Urothelium cell line (cell line): ENCODE measurements at places on chromosomes 16 and 17.

DNA sequence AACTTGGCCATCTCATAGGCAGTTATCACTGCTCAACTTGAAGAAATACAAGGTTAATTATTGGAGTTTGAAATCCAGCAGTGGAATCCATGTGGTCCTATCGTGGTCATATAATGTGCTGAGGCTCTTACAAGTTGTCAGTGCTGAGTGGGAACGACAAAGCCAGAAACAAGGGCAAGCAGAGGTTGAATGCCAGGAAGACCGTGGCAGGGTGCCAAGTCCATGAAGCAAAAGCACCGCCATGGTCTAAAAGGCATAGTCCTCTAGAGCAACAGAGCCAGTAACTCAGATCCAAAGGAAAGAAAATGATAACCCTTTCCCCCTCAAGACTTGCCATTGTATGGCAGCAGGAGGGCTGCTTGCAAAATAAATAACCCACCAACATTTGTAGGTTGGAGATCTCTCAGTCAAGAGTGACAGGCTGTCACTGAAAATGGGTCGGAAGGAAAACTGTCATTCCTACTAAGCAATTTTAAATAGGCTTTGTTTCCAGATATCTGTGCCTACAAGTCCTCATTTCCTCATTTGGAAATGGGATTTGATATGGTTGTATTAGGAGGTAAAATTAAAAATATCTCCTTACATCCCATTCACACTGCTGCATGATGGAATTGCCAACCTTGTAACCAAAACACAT, 36.4 kb upstream of the HSBP1 start:
- no peak for DNase-seq

DNA sequence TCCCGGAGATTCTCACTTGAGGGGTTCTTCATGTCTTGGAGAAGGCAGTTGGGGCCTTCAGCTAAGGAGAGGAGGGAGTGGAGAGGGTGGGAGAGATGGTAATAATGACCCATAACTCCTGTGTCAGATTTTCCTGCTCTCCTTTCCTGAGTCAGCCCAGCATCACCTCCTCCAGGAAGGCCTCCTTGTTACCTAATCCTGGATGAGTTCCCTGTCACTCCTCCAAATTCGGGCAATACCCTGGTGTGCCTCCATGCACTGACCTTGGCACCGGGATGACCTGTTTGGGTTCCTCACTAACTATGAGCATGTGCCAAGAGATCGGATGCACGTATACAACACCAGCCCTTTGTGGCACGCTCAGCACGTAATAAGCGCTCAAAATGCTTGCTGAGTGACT, 38.8 kb downstream of the SDK2 start:
- DNase-seq = no peak

DNA sequence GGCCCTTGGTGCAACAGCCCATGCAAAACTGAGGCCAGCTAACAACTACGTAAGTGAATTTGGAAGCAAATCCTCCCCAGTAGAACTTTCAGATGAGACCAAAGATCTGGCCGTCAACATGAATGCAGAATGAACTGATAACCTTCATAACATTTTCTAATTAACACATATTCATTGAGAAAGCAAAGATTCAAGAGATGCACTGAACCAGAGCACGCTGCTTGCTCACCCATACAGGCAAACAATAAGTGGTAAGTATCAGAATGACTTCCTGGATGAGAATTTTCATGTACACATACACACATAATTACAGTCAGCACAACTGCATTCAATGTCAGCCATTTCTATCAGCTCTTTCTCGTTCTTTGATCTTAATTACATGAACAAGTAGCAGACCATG, 30.6 kb downstream of the XYLT1 start:
- no peak for DNase-seq

DNA sequence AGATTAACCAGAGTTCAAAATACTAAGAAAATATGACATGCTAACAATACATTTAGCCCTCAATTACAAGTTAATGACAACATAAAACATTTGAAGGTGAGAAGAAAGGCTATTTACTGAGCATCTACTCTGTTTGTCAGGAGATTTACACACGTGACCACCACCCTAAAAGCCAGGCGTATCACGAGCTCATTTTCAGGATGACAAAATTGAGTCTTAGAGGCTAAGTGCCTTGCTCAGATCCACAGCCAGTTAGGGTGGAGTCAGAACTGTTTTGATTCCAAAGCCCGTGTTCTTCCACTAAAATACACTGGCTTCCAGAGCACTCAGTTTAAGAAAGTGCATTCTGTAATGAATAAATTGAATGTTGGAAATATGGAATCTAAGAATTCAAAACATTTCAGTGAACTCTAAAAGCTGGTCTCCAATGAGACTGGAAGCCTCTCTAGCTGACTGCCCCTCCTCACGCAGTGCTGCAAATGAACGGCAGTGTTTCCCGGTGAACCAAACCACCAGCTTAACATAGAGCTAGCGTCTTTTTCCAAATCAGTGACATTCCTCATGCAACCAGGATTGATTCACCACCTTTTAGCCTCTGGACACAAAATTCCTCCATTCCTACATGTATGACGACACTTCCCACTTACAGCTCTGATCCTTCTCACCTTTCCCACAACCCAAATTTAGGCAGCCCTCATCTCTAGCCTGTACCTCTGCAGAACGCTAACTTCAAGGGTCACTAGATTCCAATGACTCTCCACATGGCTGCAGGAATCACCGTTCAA, 5.9 kb downstream of the ZDHHC7 start:
- no peak for DNase-seq

DNA sequence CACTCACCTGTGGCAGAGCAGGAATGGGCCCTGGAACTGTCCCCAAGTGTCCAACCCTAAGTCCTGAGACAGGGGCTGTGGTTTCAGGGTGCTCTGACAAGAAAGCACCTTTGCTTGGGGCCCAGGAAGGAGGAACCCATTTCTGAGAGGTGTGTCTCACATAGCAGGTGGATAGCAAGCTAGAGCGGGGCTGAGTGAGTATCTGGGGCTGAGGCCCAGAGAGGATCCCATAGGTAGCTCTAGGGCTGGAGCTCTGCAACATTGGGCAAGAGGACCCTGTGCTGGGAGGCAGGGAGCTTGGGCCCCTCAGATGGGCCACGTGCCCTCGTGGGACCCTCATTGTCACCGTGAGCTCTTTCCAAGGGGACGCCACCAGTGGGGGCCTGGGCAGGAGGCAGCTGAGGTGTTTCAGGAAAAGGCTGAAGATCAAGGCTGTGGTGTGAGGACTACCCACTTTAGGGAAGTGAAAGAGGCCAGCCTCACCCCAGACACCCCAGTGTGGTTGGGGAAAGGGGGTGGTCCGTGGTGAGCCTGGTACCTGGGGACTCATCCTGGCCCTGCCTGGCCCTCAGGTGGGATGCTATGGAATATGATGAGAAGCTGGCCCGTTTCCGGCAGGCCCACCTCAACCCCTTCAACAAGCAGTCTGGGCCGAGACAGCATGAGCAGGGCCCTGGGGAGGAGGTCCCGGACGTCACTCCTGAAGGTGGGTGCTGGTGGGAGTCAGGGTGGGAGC, 5.3 kb downstream of the DEF8 start:
- DNase-seq = no peak

DNA sequence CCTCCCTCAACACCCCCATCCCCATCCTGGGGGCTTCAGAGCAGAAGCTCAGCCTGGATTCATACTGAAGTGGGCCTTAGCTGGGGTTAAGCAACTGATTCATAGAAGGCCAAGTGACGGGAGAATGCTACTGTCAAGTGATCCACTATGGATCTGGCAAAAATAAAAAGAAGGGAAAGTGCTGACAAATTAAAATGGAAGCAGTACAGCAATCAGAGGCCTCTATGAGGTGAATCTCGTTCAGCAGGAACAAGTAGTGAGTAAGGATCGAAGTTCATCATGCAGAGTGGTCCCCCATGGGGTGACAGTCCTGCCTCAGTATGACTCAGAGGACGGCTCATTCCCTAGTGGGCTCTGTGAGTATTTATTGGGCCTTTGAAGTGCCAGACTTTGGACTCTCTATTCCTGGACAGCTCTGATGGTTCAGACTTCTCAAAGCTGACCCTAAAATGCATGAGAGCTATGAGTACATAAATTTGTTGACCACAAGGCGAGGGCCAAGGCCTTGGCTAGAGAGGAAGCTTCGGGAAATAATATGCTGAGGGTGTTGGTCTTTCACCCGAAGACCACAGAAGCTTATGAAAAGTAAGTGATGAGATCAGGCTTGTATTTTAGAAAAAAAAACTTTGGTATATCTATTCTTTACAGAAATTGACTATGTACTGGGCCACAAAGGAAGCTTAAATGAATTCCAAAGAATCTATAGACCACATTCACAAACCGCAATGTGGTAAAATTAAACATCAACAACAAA, 5.3 kb upstream of the NSMCE1 start:
- no peak for DNase-seq

DNA sequence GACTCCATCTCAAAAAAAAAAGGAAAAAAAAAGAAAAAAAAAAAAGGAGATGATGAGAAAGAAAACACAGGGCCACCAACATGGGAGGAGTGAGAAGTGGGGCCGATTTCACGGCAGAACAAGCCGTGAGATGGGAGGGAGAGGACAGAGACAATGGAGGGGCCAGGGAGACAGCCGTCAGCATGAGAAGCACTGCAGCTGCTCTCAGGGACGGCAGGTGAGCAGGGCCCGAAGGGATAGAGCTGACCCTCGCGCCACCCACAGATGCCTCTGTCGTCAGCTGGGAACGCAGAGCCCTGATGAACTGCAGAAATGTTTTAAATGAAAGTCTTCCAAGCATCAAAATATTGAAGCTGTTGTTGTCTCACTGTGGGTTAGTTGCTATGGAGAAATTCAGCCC, 20.3 kb downstream of the PITPNM3 start:
- DNase-seq = no peak

DNA sequence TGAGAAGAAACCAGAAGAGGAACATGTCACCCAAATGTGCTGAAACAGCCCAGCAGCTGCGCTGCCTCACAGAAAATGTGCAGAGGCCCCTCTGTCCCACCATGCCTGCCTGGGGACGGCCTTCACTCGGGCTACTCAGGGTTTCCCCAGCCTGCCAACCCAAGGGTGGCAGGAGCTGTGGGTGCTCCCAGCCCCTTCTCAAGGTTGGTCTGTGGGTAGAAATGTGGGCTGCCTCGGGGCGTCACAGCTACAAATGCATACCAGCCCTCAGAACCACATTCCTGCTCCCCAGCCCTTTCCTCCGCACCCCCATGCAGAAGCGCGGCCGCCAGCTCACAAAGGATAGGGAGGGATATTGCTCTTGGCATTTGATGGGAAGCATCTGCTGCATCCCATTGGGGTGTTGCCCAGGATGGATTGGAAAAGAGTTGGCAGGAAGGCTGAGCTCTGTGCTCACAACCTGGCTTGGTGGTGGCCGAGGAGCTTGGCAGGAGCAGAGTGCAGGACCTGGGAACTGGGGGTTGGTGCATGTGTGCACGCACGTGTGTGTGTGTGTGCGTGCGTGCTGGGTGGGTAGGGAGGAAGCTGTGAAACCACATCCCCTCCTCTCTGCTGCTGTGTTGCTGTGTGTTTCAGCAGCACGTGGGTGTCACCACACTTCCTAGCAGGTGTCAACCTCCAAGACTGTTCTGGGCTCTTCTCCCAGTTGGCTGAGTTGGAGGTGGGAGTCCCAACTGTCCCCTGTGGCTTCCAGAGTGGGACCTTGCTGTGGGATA, 304.4 kb downstream of the SEC14L1 start:
- DNase-seq = no peak

- DNase-seq = no peak
These were observed 6.6 kb upstream of the CBX8 start for GRCh38 chr17:79803421-79803996.

- peak; percentile 13 for DNase-seq
These were observed 214.3 kb upstream of the CDH11 start for GRCh38 chr16:65336160-65336559.
